AG04450 (cell line): ENCODE measurements at places on chromosomes 2 and 18. TPM values are rescaled to one million over a fixed set of nuclear protein-coding genes. Genes with fewer than 3 reads are reported as not detected.
A peak's percentile ranks its signal among the peaks of the same experiment; 100 is the strongest.

- DNase-seq, result no peak
Observed at GRCh38 chr2:177169810-177170514, 42.6 kb upstream of the HNRNPA3 start.

DNA sequence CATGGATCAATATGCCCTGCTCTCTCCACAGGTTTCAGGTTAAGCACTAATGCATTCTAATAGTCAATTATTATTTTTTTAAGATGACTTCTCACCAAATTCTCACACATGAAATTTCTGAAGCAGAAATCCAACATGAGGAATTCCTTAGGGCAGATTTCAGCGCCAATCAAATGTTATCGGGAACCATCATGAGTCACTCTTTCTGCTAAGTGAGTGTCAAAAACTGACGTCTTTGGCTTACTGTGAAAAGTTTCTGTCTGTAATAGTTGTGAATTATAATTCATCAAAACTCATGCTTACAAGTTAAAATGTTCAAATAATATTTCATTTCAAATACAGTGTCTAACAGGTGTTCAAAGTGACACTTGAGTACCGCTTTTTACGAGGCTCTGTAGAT lies 1038.6 kb downstream of the SOCS6 start:
- no peak for DNase-seq

DNA sequence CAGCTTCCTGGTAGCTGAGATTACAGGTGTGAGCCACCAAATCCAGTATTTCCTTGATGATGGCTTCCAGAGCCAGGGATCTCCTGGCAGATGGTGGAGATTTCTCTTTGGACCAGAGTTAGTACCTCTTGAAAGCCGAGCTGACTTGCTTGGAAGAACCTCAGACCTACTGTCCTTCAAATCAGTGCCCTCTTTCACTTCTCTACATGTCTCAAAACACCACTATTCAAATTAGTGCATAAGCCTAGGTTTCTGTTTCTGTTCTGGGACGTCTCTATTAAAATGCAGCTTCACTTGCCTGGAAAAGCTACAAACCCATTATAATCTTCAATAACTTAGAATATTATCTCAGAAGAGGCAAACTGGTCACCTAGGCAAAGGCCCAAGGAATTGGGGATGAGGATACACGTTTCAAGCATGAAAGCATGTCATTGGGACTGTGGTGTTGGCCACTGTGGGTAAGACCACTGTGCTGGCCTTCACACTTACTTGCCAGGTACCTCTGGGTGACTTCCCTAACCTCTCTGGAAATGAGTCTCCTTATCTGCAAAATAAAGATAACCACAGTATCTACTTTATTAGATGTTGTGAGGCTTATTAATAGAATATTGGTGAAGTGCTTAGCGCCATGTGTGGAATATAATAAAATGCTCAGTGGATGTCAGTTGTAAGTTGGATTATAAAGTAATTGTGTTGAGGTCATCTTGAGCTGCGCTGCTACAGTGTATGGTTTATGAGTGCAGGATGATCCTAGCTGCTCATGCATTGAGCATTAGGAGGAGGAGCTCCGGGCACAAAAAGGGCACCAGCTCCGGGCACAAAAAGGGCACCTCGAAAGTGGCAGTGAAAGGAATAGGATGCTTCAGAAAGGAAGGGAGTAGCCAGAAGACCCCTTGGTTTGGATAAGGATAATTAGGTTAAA lies 84.5 kb downstream of the DOCK10 start:
- DNase-seq, result no peak

- no peak for DNase-seq
Observed at GRCh38 chr2:221961561-221961960, 337.2 kb downstream of the PAX3 start.

DNA sequence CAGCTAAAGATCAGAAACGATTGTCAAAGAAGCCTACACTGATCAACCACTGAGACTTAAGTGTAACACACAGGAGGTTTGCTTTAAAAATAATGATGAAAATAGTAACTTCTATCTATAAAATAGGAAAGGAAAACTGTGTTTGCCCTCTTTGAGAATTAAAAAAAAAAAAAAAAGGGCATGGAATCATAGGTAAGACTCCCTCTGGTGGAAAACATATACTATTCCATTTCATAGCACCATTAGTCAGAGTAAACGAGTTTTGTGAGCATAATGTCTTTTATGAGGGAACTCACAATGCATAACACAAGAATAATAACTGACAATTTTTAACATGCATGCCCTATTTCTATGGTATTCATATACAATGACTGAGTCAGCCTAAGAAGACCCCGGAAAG lies 36.3 kb downstream of the SLC35F5 start:
- DNase-seq, result no peak

DNA sequence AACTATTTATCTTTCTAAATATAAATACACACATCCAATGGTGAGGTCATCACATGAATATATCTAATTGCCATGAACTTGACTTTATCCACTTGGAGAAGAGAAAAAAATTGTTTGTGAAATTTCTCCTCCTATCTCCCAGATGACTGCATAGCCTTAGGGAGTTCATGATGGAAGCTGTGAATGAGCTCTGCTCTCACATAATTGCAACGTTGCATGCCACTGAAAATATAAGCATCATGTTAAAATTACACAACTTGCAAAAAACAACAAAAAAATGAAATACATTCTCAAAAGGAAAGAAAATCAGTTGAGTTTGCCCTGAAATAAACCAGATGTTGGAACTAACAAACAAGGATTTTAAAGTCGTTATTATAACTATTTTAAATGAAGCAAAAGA lies 50.6 kb upstream of the OSR1 start:
- no peak for DNase-seq

DNA sequence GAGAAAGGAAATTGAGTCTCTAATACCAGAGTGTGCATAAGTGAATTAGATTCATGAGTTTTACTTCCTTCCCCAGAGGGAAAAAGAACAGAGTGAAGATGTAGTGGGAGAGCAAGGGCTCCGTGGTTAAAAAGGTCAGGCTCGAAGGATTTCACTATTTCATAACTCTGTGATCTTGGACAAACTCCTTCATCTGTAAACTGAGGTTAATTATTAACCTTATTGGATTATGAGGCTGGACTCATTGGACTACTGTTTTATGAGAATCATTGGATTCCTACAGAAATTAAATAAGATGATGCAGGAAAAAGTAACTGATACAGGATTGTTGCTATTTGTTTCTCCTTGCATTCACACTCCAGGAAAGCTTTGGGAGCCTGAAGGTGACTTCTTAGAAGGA lies 45.0 kb downstream of the SRD5A2 start:
- DNase-seq, result no peak

GRCh38 chr18:54119524-54120019 lies 104.9 kb downstream of the MBD2 start:
- peak; percentile 20 for DNase-seq

GRCh38 chr2:104164721-104165252 lies 689.1 kb upstream of the POU3F3 start:
- no peak for DNase-seq

- DNase-seq, result no peak
Observed at GRCh38 chr2:119744335-119744939, 15.3 kb upstream of the PTPN4 start.

DNA sequence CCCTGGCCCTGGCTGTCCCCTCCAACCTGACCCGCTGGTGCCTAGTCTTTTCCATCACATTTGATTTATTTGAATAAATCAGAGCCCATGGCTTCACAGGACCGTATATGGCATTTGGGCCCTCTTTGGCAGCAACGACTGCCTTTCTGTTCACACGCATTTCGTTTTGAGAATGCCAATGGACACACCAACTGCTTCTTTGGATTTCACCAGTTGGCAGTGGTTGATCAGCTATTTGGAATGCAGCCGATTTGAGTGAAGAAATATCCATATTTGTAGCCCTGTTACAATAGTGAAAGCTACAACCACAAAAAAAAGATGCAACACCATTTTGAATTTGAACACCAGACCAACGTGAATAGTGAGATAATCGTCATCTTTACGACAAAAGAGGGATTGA lies 56.5 kb downstream of the GNAL start:
- DNase-seq, result no peak

- DNase-seq, result no peak
Observed at GRCh38 chr2:9243357-9243756, 36.7 kb downstream of the ASAP2 start.

- DNase-seq, result no peak
Observed at GRCh38 chr2:195763866-195764265, 106.8 kb downstream of the SLC39A10 start.

DNA sequence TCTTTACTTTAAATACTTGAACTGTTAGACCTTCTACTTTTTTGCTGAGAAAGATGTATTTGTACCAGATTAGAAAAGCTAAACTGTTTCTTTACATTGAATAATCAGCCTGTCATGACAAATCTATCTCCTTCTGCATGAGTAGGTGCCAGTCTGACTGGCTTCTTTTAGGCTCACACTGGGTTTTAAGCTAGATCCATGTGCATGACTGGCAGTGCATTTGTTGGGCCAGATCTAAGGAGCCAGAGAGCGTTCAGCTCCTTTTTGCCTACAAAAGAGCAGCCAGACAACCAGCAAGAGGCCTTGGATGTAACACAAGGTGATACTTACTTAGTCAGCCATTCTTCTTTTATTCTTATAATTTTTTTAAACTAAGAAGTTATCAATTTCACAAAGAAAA lies 82.0 kb upstream of the OTX1 start:
- DNase-seq, result no peak

- no peak for DNase-seq
Observed at GRCh38 chr2:9097239-9097638, 93.8 kb upstream of the MBOAT2 start.

DNA sequence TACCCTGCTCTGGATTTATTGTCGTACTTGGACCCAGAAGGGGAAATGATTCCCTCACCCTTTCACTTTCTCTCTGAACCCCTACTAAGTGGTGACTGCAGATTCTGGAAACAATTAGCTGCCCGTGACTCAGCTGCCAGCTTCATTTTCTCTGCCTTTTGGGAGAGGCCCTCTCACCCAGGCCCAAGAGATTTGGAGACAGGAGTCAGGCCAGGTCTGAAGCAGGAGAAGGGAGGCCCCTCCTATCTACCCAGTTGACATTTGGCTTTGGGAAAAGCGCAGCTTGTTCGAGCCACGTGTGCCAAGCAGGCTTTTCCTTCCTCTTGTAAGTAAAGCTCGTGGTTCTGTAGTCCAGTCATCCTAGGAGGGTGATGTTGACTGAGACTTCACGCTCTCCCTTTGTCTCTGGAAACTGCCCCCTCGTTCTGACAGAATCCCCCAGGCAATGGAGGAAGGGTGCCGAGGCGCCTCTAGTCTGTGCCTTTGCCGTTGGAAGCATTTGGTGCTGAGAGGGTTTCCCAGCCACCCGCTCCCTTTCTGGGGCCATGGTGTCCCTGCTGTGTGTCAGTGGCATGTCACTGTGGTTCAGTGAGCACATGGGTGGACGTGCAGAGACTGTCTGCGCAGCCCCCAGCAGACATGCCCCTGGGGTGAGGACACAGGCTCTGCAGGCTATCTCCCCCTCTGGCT lies 8.6 kb downstream of the OXER1 start:
- no peak for DNase-seq

GRCh38 chr2:58891828-58892377 lies 650.8 kb upstream of the FANCL start:
- DNase-seq, result no peak

DNA sequence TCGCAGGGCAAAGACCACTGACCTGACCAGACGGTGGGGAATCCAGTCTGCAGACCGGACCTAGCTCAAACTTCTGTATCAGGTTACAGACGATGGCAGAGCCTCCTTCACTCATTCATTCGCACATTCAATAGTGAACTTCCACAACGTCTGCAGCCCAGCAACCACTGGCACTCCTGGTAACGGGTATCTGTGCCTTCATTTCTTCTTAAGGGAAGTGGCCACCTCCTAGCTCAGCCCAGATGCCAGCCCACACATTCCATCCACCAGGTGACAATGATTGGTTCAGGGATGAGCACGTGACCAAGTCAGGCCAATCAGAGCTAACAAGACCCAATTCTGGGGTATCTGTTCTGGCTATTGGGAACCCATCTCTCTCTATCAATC lies 15.9 kb upstream of the ARMC9 start:
- no peak for DNase-seq

GRCh38 chr2:52818958-52819357 lies 948.6 kb upstream of the CHAC2 start:
- no peak for DNase-seq

DNA sequence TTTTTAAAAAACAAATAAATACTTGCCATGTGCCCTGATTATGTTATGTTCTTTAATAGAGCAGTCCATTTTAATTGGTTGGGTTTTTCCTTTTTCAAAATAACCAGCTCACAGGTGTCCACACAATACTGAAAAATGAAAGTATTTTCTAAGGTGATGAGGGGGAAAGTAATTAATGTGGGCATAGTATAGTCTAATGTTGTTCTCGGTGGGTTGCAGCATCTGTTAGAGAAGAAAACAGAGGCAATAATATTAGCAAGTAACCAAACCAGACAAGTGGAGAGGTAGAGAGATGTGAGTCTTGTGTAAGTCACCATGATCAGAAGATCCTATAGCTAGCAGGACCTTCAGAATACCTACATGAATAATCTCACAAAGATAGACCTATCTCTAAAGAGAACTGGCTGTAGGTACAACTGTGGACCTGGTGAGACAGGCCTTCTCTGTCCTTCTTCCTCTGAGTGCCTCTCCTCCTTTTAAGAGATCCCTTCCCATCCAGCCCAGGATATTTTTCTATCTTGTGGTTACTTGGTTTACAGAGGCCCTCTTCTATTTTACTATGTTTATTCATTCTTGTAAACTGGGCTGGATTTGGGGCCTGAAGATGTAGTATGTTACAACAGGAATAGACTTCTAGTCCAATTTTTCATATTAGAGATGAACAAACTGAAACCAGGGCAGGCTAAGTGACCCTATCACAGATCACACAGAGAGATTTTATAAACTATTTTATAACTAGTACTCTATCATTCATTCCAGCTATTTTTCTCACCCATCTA lies 67.1 kb upstream of the MSTN start:
- DNase-seq, result no peak

GRCh38 chr2:23589739-23590138 lies 204.8 kb downstream of the KLHL29 start:
- no peak for DNase-seq

GRCh38 chr2:6645672-6646071 lies 220.0 kb downstream of the CMPK2 start:
- DNase-seq, result no peak

The CTAGE1 gene
- polyA plus RNA-seq, result 0.05 TPM in 1 of 2 replicates, not detected in the other

The UGT1A3 gene
- polyA plus RNA-seq, result not detected in 2 replicates

The HYCC2 gene
- 4.5 and 6.1 TPM in 2 replicates for polyA plus RNA-seq

The EGR4 gene
- polyA plus RNA-seq, result not detected in 2 replicates

The LGALSL gene
- polyA plus RNA-seq, result 0.56 and 0.63 TPM in 2 replicates

The OTOS gene
- not detected in 2 replicates for polyA plus RNA-seq

The SIX3 gene
- not detected in 2 replicates for polyA plus RNA-seq

The UGT1A4 gene
- not detected in 2 replicates for polyA plus RNA-seq

The DYNC2LI1 gene
- 17.7 and 23.3 TPM in 2 replicates for polyA plus RNA-seq

The COL4A4 gene
- polyA plus RNA-seq, result 0.05 and 0.06 TPM in 2 replicates

The YIPF4 gene
- polyA plus RNA-seq, result 16.8 and 26.0 TPM in 2 replicates

The DHRS9 gene
- not detected in 2 replicates for polyA plus RNA-seq

The TMEM247 gene
- polyA plus RNA-seq, result not detected in 2 replicates

The COL6A3 gene
- polyA plus RNA-seq, result 1,384 and 2,107 TPM in 2 replicates

The RAB6C gene
- not detected in 2 replicates for polyA plus RNA-seq
